Activated naive CD4-positive, alpha-beta T cell (primary cell): ENCODE measurements at places on chromosomes 12 and 14.

DNA sequence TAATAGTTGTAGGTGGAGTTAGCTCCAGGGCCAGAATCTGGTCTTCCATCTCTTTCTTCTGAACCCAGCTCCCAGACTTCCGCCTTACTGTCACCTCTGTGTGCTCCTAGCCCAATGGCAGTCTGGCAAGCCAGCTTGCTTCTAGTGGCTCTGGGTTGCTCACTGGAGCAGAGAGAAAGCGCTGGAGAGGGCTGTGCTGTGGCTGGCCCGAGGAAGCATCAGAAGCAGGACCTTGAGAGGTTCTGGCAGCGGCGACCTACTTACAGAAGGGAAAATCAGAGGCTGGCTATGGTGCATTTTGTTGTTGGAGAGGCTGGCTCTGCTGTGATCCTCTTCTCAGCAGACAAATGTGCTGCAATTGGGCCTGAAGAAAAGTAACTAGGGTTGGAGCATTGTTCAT, 28.6 kb downstream of the KCNA5 start:
- DNase-seq, result no peak

DNA sequence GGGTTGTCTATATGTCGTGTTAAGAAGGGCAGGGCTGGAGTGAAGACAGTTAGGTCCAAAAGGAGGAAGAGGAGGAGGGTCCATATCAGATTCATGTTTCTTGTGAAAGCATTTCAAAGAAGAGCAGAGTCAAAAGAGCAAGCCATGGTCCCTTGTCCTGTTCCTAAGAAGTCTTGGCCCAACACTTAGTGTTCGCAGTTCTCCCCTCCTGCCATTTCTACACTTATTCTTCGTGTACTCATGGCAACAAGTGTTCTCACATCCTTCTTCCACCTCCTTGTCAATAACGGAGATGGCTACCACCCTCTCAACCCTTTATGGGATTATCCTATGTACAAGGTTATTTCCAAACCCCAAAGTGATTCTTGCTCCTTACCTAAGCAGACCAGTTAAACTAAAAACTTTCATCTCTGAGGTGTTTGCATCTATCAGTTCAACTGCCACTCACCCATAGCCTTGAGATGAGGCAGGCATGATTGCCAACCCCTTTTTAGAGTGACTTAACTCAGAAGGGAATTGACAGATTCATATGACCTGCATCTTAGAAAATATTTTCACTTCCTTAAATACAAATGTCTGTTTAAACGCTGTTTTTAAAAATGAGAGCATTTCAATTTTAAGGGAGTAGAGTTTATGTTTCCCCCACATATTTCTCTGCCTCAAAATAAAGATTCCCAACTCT, 19.8 kb upstream of the RNASE2 start:
- DNase-seq, result no peak

GRCh38 chr14:58107947-58108552, 44.0 kb downstream of the ARMH4 start:
- no peak for DNase-seq

GRCh38 chr14:77763316-77763715, 2.4 kb upstream of the SNW1 start:
- no peak for DNase-seq

DNA sequence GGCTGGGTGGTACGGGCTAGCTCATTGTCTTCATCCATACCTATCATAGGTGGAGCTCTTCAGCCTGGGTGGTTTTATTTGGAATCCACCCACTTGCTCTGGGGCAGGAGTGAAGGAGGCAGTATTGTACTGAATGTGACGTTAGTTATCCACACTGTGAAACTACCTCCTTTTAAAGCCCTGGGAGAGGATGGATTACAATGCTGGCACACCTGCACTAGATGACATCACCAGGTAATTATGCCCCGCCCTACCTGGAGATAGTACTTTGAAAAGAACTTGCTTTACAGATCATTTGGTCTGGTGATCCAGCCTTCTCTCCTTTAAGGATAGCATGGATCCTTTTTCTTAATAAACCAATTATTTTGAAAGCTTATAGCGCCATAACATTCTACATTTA, 78.0 kb downstream of the B4GALNT3 start:
- no peak for DNase-seq

DNA sequence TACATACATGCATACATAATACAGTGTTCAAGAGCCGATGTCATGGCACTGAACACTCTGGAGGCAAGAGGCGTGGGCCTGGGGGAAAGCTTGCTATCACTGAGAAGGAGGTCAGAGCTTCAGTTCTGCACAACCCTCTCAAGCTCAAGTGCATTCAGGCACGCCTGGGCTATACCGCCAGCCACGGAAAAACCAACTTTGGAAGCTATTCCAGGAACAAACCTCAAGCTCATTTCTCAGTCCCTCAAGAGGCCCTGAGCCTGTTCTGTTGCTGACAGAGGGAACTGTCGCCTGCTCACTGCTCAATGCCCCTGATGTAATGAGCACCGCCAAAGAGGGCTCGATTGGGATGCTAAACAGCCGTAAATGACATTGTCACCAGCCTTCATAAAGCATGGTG, 9.2 kb downstream of the NOS1 start:
- DNase-seq, result no peak

DNA sequence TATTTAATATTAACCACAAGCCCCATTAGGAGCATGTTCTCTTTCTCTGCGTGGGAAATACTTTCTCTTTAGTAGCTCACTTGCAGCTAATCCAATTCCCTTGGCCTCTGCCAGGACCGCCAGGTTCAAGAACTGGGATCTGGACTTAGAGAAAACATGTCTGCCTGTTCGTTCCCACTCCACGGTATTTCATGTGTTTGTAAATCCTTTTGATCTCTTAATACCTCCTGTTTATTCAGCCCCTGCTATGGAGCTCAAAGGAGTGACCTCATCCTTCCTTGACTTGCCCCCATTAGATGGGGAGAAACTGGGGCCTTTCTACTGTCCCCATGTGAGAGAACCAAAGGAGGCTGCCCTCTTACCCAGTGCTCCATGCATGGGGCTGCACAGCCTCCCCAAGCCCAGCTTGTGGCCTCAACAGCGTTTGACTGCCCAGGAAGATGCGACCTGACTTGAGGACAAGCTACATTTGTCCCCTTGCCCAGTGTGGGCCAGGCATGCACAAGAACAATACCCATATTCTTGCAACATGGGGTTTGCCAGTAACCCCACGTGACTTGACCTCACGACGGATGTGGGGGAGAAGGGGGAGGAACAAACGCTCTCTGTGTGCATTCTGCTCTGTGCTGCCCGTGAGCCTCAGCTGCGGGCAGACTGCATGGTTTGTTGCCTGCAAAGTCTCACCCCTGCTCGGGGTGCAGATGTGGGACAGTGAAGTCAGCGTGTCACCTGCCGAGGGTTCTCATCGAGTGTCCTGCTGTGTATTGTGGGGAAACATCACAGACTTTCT, 30.3 kb downstream of the CD9 start:
- DNase-seq, result peak; percentile 6

DNA sequence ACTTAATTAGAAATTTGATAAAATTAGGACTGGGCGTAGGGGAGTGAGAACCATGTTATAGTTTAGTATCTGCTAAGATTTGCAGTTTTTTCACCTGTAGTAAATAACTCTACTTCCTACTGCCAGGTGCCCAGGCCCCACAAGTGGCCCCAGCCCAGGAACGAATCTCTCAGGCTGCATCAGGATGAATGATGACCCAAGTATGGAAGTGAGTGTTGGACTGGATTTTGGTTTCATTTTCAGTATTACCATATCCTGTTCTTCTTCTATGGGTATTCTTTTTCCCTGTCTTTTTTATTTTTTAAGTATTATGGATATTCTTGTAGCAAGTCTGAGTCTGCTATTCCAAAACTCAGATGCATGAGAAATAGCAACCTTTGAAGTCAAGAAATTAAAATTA, 120.3 kb upstream of the BCAT1 start:
- no peak for DNase-seq

DNA sequence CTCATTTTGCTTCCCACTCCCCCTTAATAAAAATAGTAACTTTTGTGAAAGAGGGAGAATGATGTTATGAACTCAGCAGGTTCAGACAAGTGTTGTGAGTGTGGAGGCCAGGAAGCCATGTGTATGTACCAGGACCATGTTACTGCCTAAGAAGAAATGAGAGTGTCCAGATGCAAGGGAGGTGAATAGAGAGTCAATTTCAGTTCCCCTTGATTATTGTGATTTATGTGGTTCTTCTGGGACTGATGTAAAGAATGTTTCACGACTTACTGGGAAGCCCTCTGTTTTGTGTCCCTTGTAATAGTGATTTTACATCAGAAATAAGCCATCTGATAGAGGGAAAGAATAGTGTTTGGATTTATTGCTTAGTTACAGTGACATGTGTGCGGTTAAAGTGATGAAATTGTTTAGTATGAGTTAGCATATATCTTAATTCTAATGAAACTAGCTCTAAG, 32.5 kb downstream of the FBXO34 start:
- no peak for DNase-seq

DNA sequence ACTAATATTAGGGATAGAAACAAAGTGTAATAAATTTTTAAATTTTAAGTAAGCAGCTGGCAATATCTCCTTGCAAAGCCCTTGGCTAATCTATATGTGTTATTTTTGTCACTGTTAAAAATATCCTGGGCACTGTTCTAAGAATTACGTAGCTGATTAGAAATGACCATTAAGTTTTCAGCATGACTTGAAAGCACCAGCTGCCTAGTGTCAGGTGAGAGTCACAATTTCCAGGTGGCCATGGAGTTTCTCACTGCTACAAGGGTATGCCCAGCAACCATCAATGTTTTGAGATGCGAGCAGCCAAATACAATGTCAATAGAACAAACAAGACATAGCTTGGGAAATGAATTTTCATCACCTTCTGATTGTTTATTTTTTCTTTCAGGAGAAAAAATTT, 23.3 kb upstream of the GYS2 start:
- DNase-seq, result no peak

DNA sequence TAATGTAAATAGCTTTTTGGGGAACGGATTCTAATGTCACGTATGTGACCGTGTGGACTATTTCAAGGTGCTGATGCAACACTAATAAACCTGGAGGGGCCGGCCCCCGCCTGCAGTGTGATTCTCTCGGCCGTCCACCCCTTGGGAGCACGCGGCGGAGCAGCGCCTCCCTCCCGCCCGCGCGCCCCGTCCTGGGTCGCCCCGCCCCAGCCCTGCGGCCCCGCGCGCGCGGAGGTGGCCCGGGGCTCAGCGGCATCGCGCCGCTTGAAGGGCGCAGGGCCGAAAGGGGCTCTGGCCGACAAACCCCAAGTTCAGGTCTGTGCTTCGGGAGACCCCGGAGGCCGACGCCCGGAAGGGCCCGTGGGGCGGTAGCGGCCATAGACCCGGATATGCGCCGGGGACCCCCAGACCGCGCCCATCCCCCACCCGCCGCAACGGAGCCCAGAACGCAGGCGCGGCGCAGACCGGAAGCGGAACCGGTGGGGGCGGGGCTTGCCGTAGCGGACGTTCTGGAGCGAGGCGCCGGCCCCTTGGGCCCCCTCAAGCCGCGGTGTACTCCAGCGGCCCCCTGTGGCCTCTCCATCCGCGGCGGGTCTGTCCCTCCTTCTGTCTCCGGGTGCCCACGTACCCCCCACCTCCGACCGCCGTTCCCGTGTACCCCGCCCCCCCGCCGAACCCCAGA, at the start of gene TEX22:
Gene TEX22 (plus strand): TSS at position 495 of the 682 bp plus-strand sequence. CDS start 803 bp downstream, outside the sequence.
- DNase-seq, result peak; percentile 85

GRCh38 chr14:99602788-99603415, 1.1 kb downstream of the CCDC85C start:
- no peak for DNase-seq

GRCh38 chr12:12214635-12215131, 52.2 kb downstream of the LRP6 start:
- no peak for DNase-seq

GRCh38 chr12:124592050-124592449, 24.6 kb upstream of the NCOR2 start:
- no peak for DNase-seq

- DNase-seq, result no peak
Observed at GRCh38 chr12:58148976-58149375, 207.6 kb downstream of the ATP23 start.

DNA sequence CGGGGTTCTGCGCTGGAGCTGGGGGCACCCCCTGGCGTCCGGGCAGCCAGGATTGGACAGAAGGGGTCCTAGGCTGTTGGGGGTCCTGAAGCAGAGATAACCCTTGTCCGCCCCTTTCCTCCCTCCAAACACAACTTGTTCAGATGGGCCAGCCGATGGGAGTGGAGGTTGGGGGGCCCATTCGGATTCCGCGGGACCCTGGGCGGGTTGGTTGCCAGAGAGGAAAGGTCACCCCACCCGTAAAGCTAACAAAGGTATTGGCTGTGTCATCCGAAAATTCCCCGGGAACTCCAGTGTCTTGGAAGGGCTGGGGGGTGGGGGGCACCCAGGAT, 1.3 kb downstream of the FAM222A start:
- DNase-seq, result no peak

GRCh38 chr12:49212572-49212971, 23.7 kb upstream of the TUBA1A start:
- no peak for DNase-seq

DNA sequence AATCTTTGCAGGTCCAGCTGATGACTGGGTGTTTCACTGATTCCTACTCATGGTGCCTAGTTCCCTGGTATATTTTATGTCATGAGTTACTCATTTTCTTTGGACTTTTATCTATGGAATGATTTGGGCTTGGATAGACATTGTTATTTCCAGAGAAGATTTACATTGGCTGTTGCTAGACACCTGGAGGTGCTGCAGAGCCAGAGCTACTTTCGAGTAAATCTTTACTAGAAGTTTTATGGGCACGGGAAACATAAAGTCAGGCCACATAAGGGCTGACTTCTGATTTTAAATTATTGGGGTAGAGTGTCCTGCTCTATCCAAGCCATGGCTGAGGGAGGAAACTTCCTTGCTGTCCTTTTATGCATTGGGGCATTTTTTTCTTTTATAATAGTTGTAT, 175.9 kb upstream of the ABCD2 start:
- DNase-seq, result no peak

DNA sequence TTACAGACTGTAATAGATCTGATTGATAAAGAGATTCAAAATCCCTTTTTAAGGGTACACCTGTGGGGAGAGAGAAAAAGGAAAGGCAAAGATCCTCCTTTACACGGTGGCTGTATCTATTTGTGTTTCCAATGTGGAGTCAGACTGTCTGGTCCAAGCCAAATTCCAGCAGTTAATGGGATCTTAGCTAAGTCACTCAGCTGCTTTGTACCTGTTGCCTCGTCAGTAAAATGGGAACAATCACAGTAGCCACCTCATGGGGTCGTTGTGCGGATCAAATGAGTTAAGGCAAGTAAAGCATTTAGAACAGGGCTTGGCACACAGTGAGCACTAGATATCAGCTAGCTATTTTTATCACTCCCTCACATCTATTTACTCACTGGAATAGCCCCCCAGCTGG, 46.9 kb downstream of the EFCAB11 start:
- no peak for DNase-seq
